ENCODE measurements at places on chromosomes 1 and 21.

GRCh38 chr1:10510520-10511493, 36.1 kb downstream of the PEX14 start:
- no peak for DNase-seq

DNA sequence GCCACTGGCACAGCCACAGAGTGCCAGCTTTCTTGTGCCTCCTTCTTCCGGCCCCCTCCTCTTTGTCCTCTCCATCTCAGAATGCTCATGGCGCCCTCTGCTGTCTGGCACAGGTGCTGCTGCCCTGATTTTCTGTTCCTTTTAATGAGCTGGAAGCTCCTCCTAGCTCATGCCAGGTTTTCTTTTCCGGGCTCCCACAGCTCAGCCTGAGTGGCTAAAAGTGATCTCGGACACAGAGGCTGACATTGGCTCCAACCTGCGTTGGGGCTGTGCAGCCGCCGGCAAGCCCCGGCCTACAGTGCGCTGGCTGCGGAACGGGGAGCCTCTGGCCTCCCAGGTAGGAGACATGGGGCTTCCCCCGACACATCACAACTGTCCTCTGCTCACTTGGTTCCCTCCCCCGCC, 18.7 kb downstream of the CNTN2 start:
- DNase-seq: peak; percentile 93

- DNase-seq: no peak
Measured at GRCh38 chr1:4603295-4604110, 50.9 kb upstream of the AJAP1 start.

DNA sequence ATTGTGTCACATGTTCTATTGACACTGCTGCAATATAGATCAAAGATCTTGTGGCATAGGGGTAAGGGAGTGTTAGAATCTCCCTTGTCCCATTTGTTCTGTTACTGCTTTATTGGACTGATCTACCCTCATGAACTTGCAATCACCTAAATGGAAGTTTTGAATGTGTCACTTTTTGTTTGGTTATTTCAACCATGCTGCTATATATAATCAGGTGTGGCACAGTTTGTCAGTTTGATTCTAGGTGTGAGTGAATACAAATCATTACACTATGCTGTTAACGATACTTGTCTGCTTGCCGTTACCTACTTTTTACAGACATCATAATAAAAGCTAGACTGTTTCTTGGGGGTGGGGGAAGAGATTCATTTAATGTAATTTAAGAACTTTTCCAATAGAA, 82.6 kb downstream of the MAB21L3 start:
- DNase-seq: no peak

GRCh38 chr1:66778969-66779368, 22.1 kb downstream of the INSL5 start:
- no peak for DNase-seq

GRCh38 chr1:195328681-195329080, 1279.6 kb downstream of the KCNT2 start:
- DNase-seq: no peak

GRCh38 chr1:46477153-46477929, 12.3 kb upstream of the DMBX1 start:
- peak; percentile 83 for DNase-seq

DNA sequence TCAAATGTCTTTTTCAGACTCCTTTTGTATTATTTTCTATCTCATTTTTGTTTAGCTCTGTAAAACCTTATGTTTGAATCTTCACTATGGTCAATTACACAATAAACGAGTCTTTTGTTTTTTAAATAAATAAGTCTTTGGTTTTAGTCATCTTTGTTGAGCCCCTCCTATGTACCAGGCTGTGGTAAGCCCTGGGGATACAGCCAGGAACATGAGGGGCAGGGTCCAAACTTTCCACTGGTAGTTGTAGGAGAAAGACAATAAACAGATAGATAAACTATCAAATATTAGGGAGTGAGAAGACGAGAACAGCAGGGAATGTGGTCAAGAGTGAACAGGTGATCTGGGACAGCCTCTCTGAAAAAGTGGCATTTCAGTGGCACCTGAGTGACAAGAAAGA, 186.6 kb downstream of the ZNF281 start:
- no peak for DNase-seq

DNA sequence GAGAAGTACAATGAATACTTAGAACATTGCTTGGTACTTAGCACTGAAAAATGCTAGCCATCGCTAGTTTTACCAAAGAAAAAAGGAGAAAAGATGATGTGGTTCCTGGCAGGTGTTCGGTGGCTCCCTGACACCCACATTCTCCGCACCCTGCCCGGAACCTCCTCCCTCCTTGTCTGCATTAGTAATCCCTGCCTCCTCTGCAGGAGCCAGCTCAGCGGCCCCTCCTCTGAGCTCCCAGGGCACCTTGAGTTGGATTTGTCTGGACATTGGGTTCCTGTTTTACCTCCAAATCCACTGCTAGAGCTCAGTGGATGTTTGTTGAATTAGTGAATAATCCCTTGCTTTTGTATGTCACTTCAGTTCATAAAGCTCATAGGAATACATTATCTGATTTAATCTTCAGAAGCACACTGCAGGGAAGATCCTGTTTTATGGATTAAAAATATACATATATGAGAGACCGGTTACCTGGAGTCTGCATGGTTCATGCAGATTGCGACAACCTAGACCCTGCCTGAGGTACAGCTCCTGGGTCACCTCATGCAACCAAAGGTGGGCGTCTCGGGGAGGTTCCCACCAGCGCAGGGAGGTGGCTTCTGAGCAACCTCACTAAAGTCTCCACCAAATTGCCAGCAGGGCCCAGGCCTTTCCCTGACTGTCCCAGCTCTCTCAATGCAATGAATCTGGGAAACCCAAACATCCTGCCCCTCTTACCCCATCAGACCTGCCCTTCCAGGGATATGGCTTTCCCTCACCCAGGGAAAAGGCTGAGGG, 24.2 kb downstream of the PCAT6 start:
- no peak for DNase-seq

DNA sequence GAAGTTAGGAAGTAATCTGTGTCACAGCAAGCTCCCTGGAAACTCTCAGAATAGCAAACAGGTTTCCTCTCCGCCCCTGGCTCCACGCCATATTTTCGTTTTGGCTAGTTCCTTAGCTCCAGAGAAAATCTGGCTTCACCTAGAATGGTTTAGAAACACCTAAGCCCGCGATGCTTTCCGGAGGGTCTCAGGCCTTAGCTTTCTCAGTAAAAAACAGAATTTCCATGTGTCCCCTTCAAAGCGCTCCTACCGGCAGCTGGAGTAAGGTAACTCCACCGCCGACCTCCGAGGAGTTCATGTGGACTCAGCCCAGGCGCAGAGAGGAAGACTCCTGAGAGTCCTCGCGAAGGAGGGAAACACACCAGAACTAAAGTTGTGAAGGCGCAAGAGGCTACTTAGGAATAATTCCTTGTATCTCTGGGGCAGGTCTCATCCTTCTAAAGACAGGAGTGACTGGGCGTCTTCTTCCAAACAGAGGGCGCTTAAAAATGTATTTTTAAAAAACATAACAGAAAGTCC, 406 bp downstream of the KIAA0040 start:
- peak; percentile 11 for DNase-seq

DNA sequence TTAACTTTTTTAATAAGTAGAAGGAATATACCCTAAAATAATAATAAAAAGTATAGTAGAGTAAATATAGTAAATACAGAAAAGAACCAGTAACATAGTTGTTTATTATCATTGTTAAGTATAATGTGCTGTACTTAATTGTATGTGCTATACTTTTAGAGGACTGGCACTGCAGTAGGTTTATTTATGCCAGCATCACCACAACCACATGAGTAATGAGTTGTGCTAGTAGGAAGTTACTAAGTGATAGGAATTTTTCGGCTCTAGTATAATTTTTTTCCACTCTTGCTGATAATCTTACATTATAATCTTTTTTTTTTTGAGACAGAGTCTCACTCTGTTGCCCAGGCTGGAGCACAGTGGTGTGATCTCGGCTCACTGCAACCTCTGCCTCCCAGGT, 71.6 kb downstream of the IVNS1ABP start:
- no peak for DNase-seq

GRCh38 chr1:17405898-17406759, 33.3 kb downstream of the RCC2 start:
- DNase-seq: peak; percentile 86

- no peak for DNase-seq
Measured at GRCh38 chr1:14003552-14003951, 303.6 kb downstream of the PRDM2 start.

- no peak for DNase-seq
Measured at GRCh38 chr1:46522184-46522968, 29.1 kb downstream of the KNCN start.

DNA sequence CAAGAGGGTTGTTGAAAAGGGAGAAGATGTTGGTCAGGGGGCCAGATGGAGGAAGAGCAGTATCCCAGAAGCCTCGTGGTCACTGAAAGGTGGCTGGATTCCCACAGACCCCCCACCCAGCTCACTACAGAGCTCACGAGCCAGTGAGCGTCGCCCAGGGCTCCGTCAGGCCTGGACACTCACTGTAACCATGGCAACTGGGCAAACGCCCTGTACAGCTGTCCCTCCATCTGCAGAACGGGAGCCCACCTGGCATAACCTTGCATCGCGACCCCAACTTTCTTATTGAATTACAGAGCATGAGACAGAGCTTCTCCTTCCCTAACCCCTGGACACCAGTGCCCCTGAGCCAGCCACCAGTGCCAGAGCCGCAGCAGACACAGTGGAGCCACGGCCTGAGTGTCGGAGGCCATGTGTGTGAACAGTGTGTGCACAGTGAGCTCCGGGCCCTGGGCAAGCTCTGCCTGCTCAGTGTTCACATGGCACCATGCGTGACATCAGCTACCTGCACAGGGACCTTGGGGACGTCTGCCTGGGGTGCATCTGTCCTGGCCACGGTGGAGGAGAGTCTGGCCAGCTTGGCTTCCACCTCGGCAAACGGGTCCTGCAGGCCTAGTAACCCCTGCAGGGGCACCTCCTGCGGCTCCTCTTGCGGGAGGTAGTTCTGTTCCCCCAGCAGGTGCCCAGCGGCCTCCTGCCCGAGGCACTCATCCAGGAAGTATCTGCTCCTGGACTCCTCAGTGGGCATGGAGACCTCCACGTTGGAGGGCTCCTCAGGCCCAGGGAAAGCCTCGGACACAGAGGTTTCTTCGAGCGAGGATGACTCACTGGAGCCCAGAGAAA, 25.9 kb upstream of the DDOST start:
- peak; percentile 20 for DNase-seq

All from nephron progenitor cell (in vitro differentiated cells).